ENCODE measurements at places on chromosomes 1 and 21.

GRCh38 chr1:210428696-210429095 is 100.0 kb downstream of the HHAT start:
- no peak for DNase-seq

GRCh38 chr1:117067533-117068370 is 7.6 kb downstream of the TTF2 start:
- no peak for DNase-seq

- DNase-seq, result no peak
These were observed 13.7 kb downstream of the SLC45A3 start for GRCh38 chr1:205666372-205667166.

GRCh38 chr1:222045786-222046185 is 303.9 kb upstream of the DUSP10 start:
- DNase-seq, result no peak

DNA sequence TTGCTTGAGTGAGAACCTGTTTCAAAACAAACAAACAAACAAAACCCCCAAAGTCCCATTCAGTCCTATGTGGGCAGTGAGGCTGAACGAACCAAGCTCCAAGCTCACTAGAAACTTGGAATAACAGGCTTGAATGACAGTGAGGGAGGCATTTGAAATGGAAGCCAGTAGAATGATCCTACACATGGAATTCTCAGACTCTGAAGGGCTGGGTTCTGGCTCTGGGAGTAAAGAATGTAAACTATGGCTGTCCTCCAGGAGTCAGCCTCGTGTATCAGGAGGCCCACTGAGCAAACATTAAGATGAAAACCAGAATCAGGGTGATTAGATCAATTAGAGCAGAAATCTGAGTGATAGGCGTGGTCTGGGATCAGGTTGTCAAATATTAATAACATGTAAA is 14.9 kb downstream of the PCP4L1 start:
- no peak for DNase-seq

- no peak for DNase-seq
These were observed 138.7 kb downstream of the GRIK1 start for GRCh38 chr21:29801122-29801521.

DNA sequence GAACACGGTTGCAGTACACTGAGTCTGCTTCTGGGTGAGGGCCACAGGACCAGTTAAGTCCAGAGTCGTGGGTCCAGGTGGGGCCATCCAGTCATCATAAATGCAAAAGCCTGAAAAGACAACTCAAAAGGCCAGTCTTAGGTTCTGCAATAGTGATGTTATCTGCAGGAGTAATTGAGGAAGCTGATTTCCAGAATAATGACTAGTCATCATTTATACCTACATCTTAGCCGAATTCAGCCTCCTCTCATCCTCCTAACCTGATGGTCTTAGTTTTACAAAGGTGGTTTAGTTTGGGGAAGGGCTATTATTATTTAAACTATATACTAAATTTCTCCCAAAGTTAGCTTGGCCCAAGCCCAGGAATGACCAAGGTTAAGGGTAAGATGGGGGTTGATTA is 23.5 kb upstream of the SLC5A9 start:
- no peak for DNase-seq

DNA sequence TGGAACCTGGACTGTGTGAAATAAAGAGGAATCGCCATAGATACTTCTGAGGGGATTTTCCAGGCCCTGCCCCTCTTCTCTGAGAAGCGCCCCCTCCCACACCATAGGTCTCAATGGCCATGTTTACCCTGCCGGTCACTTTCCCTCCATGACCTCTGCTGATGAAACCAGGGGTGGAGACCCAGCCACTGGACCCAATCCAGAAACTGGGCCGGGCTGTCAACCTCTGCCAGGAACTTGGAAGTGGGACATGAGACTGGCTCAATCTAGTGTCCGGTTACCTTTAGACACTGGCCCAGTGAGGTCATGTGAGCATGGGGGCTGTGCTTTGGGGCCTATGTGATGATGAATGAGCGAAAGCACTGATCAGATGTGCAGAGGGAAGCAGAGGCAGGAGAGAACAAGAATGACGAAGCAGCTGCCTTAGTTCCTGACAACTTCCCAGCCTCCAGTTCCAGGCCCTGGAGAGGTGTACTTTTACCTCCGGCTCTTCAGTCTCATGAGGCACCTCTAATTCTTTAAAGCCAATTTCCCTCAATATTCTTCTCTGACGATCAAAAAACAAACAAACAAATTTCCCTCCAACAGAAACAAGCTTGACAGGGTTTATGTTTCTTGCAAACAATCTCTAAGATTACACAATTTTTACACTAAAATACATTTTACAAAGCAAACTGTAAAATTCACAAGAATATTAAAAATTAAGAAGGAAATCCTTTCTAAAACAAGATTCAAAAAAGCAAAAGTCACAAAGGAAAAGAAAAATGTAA is 4.9 kb downstream of the ASAP3 start:
- no peak for DNase-seq

Data from activated CD8-positive, alpha-beta memory T cell treated with anti-CD3 and anti-CD28 coated beads for 1 hour (primary cell).